Metanephros (tissue), 2 donors: ENCODE measurements at places on chromosomes 7 and 10. TPM values are rescaled to one million over a fixed set of nuclear protein-coding genes. Genes with fewer than 3 reads are reported as not detected.

Gene CUZD1
- total RNA-seq = 0.29 TPM

Gene FKBP6
- total RNA-seq = not detected

Gene WNT8B
- 0.29 TPM for total RNA-seq

Gene NANOS1
- 1.9 TPM for total RNA-seq

Gene PAX2
- 122 TPM for total RNA-seq

Gene GSTO1
- 50.7 TPM for total RNA-seq

Gene SFTPD
- 0.53 TPM for total RNA-seq

Gene SFMBT2
- total RNA-seq = 10.4 TPM

Gene CHCHD1
- 28.3 TPM for total RNA-seq

Gene CLDN4
- 132 TPM for total RNA-seq

Gene NKX2-3
- total RNA-seq = not detected

Gene VAX1
- total RNA-seq = not detected

Gene TMEM184A
- total RNA-seq = 9.8 TPM

Gene SEMA3E
- total RNA-seq = 2.6 TPM

Gene ANXA8
- 0.18 TPM for total RNA-seq

Gene PTN
- total RNA-seq = 73.8 TPM

Gene GPRIN2
- total RNA-seq = 8.2 TPM

Gene CCDC201
- total RNA-seq = not detected

Gene PDGFA
- 86.6 TPM for total RNA-seq

Gene PON3
- total RNA-seq = 1.9 TPM

Gene ENKUR
- 1.3 TPM for total RNA-seq

Gene ZNF853
- total RNA-seq = 16.8 TPM

Gene SEMA3D
- 26.0 TPM for total RNA-seq

Gene ACTL6B
- total RNA-seq = not detected

Gene PLXNA4
- total RNA-seq = 13.7 TPM

Gene NUDCD3
- 45.4 TPM for total RNA-seq

Gene CYP3A7
- 0.35 TPM for total RNA-seq

Gene MMP21
- total RNA-seq = 0.23 TPM

Gene RSPH10B2
- 0.53 TPM for total RNA-seq

Gene ATG9B
- 0.70 TPM for total RNA-seq

Gene NPSR1
- not detected for total RNA-seq

Gene MOGAT3
- 1.8 TPM for total RNA-seq

Gene HEPACAM2
- 2.7 TPM for total RNA-seq

Gene TMEM225B
- total RNA-seq = 1.6 TPM

Gene FAM13C
- total RNA-seq = 16.3 TPM

Gene RTKN2
- 5.7 TPM for total RNA-seq

Gene TNPO3
- total RNA-seq = 51.3 TPM

Gene BTBD16
- total RNA-seq = 0.41 TPM

Gene ARHGEF35
- total RNA-seq = 7.7 TPM

Gene PSMG3
- total RNA-seq = 22.7 TPM

Gene RELN
- total RNA-seq = 9.8 TPM

Gene PALD1
- total RNA-seq = 18.1 TPM

Gene WDFY4
- total RNA-seq = 6.4 TPM

Gene HELLS
- total RNA-seq = 72.1 TPM

Gene CTNNA3
- 21.2 TPM for total RNA-seq

Gene GOLGA7B
- 0.35 TPM for total RNA-seq

Gene TWIST1
- 11.3 TPM for total RNA-seq
